ENCODE measurements at places on chromosomes 1 and 21.

- DNase-seq = no peak
Observed at GRCh38 chr1:12380326-12381249, 150.8 kb downstream of the VPS13D start.

- no peak for DNase-seq
Observed at GRCh38 chr1:230422221-230422981, 3.7 kb downstream of the PGBD5 start.

DNA sequence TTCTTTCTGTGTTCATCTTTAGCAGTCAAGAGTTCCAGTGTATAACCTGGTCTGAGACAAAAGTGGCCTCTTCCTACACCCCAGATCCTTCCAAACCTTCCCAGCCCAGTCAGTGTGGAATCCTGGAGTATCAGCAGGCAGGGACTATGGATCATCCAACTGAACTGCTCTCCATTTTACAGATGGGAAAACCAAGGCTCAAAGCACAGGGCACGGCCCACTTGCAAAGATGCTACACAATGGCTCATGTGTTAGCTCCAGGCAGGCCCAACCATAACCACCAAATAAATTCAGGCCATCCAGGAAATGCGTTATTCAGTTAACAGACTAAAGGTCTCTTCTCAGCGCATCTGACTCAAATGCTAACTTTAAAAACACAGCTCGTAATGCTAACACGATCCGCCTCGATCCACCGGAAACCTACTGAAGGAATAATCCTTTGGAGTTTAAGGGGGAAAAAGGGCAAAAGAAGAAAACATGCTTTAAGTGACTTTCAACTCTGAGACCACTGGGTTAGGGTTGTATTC lies 7.1 kb downstream of the GLIS1 start:
- peak; percentile 76 for DNase-seq

DNA sequence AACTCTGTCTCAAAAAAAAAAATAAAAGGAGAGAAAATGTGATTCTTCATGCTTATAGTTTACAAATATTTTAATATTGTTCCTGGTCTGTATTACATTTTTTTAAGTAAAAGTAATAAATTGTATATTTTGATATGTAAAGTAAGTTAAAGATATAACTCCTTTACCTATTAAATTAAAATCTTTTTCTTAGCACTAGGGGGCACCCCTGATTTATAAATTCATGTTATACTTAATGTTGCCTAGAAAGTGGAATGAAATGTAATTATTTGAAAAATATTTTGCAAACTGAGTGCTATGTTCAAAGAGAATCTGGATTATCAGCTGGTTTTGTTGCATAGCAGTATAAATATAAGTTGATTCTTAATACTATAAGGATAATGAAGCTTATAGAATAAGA lies 49.2 kb downstream of the RALGPS2 start:
- DNase-seq = no peak

DNA sequence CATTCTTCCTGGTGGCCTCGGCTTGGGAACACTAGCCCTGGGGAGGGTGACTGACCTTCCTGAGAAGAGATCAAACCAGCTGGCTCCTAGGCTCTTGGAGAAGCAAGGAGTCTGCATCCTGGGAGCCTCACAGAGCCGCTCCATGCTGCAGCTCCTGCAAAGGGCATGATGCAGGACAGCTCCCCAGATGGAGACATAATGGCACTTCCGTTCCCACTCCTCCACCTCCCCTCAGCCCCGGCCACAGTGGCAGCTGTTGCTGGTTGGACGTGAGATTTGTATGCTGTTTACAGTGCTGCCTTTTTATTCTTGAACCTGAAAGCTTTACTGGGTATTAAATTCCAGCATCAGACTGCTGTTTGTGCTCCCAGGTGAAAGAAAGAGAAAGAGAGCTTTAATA lies 83.7 kb upstream of the CTTNBP2NL start:
- no peak for DNase-seq

GRCh38 chr1:53411541-53412152 lies 47.6 kb upstream of the DMRTB1 start:
- DNase-seq = no peak

GRCh38 chr1:214002472-214002871 lies 14.7 kb downstream of the PROX1 start:
- no peak for DNase-seq

DNA sequence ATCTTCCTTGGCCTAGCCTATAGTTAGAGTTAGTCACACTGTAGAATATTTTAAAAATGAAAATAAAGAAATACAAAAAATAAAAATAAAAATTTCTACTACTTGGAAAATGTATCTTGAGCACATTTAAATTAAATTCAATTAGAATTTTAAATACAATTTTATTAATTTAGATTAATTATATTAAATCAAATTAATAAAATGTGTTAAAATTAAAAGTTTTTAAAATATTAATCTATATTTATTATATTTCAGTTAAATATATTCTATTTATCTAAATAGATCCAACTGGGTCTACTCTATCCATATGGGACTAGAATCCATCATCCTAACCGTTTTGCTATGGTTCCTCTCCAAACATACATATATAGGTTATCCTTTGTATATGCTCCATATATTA lies 588.3 kb upstream of the TMPRSS15 start:
- no peak for DNase-seq

All from AG09309 (cell line).